ENCODE measurements at places on chromosomes 1 and 21.

DNA sequence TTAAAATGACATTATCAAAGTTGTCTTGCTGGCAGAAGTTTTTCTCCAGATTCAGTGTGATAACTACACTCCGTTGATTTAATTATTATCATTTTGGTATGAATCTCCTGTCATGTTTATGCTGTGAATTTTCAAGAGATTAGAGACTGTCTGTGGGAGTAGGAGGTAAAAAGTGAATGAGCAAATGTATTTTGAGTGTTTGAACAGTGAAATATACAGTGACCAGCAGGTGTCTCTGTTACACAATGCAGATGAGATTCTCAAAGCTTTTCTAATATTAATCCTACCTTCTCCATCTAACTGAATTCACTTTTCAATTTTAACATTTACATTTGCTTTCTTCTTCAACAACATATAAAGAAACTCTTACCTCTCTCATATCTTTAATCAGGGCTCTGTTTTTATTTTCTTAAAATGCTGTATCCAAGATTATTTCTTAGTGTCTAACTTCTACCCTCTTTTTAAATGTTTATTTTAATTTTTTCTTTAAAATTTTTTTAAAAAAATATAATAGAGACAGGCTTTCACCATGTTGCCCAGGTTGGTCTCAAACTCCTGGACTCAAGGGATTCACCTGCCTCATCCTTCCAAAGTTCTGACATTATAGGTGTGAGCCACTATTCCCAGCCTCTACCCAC lies 20.9 kb upstream of the HSPA13 start:
- DNase-seq = peak; percentile 49

DNA sequence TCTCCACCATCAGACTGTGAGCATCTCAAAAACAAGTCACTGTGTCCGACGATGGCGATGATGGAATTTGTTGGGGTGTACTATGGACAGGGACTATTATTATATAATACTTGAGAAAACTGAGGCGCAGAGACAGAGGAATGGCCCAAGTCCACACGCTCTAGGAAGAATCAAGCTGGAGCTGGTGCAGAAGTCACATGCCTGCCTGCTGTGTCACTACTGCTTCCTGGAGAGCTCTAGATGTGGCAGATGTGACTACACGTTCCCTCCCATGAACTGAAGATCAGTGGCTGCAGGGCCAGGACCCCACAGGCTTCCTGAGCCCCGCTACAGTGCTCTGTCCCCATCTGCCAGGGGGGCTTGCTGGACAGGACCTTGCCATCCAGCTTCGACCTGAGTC lies 56.9 kb downstream of the TRABD2B start:
- peak; percentile 68 for DNase-seq

DNA sequence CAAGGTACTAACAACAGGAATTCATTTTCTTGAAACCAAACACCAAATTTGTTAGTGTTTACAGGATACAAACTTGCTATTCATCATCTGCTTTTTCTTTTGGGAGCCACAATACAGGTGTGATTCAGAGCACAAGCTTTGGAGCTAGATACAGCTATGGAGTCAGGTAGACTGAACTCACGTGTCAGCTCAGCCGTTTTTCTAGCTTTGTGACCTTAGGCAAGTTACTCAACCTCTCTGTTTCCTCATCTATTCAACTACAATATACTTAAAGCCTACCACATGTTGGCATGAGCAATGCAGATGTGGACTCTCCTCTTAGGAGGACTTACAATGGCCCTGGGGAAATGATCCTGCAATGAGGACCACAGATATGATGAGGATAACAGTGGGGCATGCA lies 6.3 kb downstream of the HTR1D start:
- no peak for DNase-seq

- peak; percentile 36 for DNase-seq
Observed at GRCh38 chr1:224170748-224171478, 12.1 kb upstream of the DEGS1 start.

DNA sequence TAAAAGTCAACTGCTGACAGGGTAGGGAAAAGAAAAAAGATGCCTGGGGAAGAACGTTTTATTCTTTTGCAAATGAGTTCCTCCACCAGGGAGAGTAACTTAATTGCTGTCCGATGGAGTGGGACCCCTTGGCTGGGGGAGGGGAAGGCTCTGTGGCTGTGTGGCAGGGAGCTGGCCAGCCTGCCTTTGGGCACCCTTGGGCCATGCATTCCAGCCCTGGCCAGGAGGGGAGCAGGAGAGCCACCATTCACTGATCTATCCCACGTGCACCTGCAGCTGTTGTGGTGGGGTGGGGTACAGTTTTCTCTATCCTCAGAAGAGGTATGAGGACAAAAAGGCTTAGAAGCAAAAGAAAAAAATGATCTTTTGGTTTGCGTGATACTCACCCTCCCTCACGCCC lies 116.9 kb downstream of the KCNK1 start:
- DNase-seq = no peak
